ENCODE measurements at places on chromosomes 2 and 18. TPM values are rescaled to one million over a fixed set of nuclear protein-coding genes. Genes with fewer than 3 reads are reported as not detected.

CCDC102B gene
- total RNA-seq: 2.9 TPM

WDR7 gene
- 29.0 TPM for total RNA-seq

MARCO gene
- not detected for total RNA-seq

GRCh38 chr2:105521176-105521575, 122.3 kb upstream of the FHL2 start:
- H3K4me1 ChIP-seq: no peaks in the 10 kb centered on the region
- no peak overlapping the region for H3K27ac ChIP-seq
- DNase-seq: no peak

DNA sequence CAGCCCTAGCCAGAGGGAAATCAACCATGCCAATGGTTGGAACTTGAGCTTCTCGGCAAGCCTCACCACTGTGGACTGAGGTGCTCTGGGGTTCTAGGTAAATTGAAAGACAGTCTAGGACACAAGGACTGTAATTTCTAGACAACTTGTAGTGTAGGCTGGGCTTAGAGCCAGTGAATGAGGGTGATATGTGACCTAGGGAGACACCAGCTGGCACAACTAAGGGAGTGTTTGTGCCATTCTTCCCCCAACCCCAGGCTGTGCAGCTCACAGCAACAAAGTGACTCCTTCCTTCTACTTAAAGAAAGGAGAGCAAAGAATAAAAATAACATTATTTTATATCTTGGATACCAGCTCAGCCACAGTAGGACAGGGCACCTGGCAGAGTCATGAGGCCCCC, 1690.7 kb upstream of the TMEFF2 start:
- no peaks in the 10 kb centered on the region for H3K4me1 ChIP-seq
- no peak for DNase-seq
- no peaks in the 10 kb centered on the region for H3K27me3 ChIP-seq

GRCh38 chr2:128978212-128978611, 659.5 kb upstream of the HS6ST1 start:
- DNase-seq: peak; percentile 73
- H3K27me3 ChIP-seq: no peaks in the 10 kb centered on the region
- no peaks in the 10 kb centered on the region for H3K36me3 ChIP-seq
- H3K4me3 ChIP-seq: no peak overlapping the region

GRCh38 chr2:215136669-215137328, 1.6 kb downstream of the ABCA12 start:
- H3K4me1 ChIP-seq: no peaks in the 10 kb centered on the region
- no peaks in the 10 kb centered on the region for H3K36me3 ChIP-seq
- no peak for DNase-seq
- H3K27me3 ChIP-seq: no peaks in the 10 kb centered on the region
